Smooth muscle cell of the brain vasculature (primary cell): ENCODE measurements at places on chromosomes 2 and 18.

DNA sequence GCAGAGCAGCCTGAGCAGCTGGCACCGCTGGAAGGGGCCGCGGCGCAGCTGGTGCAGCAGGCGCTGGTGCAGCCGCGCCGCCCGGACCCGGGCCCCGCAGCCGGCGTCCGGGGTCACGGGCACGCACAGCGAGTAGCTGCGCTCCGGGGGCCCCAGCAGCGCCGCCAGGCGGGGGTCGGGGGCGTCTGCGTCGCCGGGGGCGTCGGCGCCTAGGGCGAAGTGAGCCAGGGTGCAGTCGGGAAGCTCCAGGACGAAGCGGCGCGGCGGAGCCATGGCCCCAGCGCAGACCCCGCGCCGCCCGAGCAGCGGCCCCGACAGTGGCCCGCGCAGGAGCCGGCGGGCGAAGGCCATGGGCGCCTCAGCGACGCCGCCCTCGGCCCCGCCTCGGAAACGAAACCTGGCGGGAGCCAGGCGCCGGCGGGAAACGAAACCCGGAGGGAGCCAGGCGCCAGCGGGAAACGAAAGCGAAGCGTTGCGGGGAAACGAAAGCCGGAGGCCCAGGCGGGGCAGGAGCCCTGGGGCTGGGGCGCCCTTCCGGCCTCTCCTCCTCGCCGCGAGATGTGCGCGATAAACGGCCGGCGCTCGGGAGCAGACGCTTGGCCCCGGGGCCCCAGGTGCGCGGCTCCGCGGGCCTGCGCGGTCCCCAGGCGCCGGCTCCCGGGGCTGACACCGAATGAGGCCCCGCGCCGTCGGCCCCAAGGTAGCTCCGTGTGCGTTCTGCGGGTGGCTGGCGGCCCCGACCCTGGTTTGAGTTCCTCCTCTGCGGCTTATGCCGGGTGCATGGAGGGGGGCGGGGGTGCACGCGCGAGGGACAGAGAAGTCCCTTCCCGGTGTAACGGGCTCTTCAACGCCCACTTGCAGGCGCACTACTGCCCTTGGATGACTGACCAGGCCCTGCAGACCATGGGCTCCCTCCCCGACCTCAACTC is at the start of gene CMPK2:
TSS of gene CMPK2 (minus strand) at position 562 of the 929 bp plus-strand sequence. CDS start at position 351, 211 bp downstream.
- no peak for DNase-seq

DNA sequence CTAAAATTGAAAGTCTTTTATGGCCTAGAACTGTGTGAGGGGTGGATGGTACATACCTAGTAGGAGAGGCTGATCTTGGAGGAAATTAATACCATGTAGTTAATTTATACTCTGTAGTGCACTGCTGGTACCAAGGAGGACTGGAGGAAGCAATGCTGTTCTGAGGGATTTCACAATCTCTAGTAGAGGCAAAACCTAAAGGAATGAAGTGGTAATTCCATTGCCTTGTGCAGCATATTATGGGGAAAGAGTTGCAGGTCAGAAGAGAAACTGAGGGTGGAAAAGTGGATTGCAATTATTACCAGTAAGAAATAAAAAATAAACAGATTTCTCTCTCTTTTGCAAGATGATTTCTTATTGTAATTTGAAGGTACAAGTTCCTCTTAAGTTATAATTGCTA is 2.2 kb downstream of the ABI2 start:
- no peak for DNase-seq

DNA sequence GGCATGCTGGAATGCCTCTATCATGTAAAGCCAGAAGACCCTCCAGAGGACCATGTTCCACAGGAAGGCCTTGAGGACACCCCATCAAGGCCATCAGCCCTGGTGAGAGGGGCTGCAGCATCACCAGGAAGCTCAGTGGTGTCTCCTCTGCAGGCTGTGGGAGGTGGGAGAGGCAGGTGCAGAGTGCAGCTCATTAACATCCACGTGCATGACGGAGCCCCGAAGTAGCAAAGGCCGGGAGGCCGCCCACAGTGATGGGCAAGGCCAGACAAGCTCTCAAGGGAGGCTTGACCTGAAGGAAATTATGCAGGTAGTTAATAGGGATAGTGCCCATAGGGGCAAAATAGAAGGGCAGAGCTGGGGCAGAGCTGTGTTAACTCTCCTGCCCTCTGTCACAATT is 30.3 kb upstream of the SMCHD1 start:
- DNase-seq = no peak

GRCh38 chr2:28821295-28821958 is 10.8 kb downstream of the SPDYA start:
- no peak for DNase-seq

- DNase-seq = no peak
Measured at GRCh38 chr2:98944775-98945174, 8.8 kb upstream of the CRACDL start.

GRCh38 chr18:48572402-48573126 is 33.7 kb downstream of the CTIF start:
- no peak for DNase-seq
